ENCODE measurements at places on chromosomes 7 and 10.

- DNase-seq: peak; percentile 83
These were observed 30.1 kb upstream of the KCNMA1 start for GRCh38 chr10:77667426-77668324.

- no peak for DNase-seq
These were observed 153.3 kb downstream of the UBE2H start for GRCh38 chr7:129799350-129799955.

DNA sequence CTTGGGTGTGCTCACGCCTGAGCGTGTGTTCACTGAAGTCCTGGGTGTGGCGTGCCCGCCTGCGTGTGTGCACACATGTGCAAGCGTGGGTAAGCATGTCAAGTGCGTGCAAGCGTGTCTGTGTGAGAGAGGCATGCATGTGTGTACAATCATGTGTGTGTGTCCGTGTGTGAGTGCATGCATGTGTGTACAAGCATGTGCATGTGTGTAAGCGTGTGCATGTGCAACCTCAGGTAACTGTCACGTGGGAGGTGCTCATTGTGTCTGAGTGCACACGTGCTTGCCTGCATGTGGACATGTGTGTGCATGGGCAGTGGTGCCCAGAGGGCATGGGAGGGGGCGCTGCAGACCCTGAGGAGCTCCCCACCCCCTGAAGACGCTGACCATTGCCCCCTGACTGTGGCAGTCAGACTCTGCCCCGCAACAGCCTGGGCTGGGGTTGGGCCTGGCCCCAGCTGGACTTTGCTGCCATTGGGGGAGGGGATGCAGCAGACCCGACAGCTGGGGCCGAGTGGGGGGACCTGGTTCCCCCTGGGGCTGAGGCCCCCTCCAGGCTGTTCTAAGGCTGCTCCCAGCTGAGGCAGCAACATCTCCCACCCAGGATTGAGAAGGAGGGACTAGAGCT, 88.1 kb downstream of the UNCX start:
- DNase-seq: no peak

- no peak for DNase-seq
These were observed 11.8 kb downstream of the RASGEF1A start for GRCh38 chr10:43254881-43255633.

DNA sequence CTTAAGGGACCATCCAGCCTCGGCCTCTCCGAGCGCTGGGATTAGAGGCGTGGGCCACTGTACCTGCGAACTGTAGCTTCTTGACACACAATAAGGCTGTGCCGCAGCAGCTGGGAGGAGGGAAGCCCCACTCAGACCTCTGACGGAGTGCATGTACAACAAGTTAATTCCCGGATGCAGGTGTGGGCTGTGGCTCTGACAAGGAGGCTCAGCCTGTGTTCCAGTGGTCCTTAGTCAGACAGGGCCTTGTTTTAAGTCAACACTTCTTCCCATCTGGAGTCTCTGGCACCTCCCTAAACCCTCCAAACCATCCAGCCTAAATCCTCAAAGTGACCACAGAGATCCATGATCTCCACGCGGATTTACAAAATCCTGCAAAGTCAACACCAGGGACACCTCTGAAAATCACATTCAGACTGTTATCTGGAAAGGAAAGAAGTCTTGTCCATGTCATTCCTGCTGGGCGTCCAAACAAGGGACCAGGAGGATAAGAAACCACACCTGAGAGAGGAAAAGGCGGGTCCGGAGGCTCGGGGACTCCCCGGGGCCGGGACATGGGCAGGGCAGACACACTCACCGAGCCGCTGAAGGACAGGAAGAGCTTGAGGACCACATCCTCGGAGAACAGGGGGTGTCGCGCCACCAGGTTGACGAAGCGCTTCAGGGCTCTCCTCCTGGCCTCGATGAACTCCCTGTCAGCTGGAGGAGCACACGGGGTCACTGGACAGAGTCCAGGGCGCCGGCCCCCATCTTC, 29.4 kb downstream of the NUDT1 start:
- no peak for DNase-seq

DNA sequence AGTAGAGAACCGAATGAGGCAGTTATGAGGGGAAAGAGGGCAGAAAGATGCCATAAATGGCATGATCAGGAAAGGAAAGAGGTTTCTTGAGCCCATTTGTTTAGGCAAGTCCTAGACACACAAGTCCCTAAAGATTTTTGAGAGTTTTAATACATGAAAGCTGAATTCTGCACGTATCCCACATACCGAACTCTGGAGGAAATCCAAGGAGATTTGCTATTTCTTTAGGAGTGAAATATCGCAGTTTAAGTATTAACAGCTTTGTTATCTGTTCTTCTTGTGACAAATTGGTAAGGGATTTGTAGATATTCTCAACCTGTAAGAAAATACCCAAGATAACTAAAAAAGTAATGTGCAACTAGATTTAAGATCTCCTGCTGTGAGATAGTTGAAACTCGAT, 23.7 kb upstream of the CUBN start:
- no peak for DNase-seq

GRCh38 chr7:156496363-156496769, 144.2 kb upstream of the RNF32 start:
- DNase-seq: no peak

DNA sequence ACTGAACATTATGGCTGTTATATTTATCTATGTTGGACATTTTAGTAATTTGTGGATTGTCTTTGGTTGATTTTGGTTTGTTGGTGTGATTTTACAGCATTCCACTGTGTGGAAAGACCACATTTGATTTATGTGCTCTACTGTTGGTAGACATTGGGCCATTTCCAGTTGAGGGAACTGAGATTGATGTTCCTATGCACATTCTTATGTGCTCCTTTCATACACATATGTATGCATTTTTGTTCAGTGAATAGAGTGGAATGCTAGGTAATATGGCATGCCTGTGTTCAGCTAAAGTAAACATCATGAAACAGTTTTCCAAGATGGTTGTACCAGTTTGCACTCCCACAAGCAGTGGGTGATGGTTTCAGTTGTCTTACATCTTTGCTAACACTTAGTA, 15.1 kb downstream of the CACNB2 start:
- DNase-seq: no peak

DNA sequence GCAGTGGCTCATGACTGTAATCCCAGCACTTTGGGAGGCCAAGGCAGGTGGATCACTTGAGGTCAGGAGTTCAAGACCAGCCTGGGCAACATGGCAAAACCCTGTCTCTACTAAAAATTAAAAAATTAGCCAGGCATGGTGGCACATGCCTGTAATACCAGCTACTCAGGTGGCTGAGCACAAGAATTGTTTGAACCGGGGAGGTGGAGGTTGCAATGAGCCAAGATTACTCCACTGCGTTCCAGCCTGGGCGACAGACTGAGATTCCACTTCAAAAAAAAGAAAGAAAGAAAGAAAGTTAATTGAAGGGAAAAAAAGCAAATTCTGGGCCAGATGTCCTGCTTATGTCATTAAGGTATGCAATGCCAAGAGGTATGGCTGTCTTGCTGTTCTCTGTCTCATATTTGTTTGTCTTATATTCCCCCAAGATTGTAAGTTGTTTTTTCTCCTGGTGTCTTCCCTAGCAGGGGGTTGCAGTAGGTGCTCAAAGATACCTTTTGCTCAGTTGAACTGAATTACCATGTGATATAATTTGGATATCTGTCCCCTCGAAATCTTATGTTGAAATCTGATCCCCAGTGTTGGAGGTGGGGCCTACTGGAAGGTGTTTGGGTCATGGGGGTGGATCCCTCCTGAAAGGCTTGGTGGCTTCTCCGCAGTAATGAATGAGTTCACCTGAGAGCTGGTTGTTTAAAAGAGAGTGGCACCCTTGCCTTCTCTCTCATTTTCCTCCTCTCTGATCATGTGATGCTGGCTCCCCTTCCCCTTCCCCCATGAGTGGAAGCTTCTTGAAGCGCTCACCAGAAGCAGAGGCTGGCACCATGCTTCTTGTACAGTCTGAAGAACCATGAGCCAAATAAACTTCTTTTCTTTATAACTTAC, 60.9 kb downstream of the MYOF start:
- DNase-seq: no peak

DNA sequence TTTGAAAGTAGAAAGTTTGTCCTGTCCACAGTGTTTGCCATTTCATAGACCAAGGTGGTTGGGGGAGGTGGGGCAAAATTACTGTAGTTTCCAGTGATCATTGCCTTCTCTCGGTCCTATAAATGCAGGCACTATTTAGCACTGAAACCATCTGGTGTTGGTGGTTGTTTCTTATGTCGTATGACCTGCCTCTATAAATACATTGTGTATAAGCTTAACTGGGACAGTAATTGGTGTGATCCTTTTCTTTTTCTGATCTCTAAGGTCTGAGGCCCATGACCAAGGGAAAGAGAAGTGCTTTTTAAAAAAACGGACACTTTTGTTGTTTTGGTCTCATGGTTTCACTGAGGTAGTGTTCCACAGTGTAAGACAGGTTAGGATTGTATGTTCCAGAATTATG, 63.1 kb downstream of the AUTS2 start:
- peak; percentile 33 for DNase-seq

GRCh38 chr7:36617408-36617807, 106.9 kb downstream of the AOAH start:
- DNase-seq: no peak

DNA sequence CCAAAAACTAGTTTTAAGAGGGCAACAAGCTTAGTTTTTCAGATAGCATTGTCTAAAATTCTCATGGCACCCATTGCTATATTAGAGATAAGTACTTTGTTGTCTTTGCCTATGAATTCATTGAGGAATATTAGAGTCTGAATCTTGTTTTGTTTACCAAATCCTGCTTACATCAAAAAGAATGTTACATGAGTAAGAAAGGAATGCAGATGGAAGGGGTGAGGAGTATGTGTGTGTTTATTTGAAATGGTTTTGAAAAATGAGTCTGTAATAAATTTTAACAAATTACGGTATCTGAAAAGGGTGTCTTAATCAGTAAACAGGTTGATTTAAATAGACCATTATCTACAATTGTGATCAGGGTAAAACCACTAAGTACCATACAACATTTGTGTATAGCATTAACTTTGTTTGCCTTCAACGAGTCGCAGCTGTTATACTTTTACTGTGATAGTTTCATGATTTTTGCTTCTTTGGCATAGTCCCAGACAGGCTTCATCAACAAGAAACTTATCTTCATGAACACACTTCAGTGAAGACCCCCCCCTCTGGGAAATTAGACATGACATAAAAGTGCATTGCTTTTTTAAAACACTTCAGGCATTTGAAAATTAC, 1183.9 kb upstream of the C7orf33 start:
- no peak for DNase-seq

- no peak for DNase-seq
These were observed 54.5 kb downstream of the PAX2 start for GRCh38 chr10:100799881-100800280.

GRCh38 chr10:127275793-127276450, 79.5 kb upstream of the INSYN2A start:
- no peak for DNase-seq

GRCh38 chr10:72309290-72310240, 35.8 kb downstream of the DDIT4 start:
- no peak for DNase-seq

GRCh38 chr10:33315891-33316290, 18.6 kb downstream of the NRP1 start:
- DNase-seq: no peak

DNA sequence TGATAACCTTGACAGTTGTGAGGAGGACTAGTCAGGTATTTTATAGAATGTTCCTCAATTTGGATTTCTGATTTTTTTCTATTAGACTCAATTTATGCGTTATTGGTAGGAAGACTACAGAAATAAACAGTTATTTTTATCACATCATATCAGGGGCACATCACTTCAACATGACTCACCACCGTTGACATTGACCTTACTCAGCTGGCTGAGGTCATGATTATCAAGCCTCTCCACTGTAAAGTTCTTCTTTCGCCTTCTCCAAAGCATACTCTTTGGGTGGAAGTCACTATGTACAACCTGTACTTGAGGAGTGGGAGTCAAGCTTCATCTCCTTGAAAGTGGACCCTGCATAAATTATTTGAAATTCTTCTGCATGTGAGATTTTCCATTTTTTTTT, 194.3 kb upstream of the IGFBP3 start:
- no peak for DNase-seq

DNA sequence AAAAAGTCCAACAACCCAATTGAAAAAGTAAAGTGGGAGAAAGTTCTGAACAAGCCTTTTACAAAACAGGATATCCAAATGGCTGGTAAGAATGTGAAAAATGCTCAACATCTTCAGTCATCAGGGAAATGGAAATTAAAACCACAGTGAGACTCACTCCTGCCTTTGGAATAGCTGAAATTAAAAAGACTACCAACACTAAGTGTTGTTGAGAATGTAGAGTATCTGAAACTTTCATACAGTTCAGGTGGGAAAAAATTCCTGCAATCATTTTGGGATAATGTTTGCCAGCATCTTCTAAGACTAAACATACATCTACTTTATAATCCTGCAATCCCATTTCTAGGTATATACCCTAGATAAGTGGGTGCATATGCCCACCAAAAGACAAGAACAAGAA, 395.1 kb downstream of the GRID1 start:
- no peak for DNase-seq

- no peak for DNase-seq
These were observed 37.2 kb downstream of the ANKIB1 start for GRCh38 chr7:92282930-92283329.

DNA sequence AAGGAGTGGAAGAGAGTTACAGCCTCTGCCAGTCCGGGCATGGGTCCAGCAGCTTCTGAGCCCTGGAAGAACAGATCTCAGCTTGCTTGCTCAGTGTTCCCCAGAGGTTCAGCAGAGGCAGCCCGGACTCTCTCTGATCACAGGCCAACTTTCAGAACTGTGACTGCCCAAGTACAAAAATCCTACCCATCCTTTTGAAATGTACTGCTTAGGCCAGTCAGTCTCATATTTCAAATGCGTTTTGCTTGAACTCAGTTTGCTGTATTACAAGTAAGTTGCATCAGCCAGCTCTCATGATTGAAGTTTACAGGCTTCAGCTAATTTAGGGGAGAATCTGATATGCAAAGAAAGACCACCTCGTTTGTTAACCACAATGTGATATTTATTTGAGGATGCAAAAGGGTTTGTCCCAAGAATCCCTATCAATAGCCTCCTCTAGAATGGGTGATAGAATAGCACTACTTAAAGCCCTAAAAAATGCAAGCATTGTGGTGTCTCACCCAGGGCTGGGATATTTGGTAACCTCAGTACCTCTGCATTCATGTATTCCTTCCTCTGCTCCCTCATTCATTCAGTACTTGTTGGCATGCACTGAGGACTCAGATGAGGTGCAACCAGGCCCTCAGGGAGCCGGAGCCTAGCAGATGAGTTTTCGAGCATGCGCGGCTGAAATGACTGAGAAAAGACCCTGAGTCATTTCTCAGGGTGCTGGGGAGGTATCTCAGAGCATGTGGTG, 7.0 kb downstream of the AIMP2 start:
- peak; percentile 41 for DNase-seq
